Ammon's horn (tissue), 1 donor: ENCODE measurements at places on chromosomes 6 and 20.

DNA sequence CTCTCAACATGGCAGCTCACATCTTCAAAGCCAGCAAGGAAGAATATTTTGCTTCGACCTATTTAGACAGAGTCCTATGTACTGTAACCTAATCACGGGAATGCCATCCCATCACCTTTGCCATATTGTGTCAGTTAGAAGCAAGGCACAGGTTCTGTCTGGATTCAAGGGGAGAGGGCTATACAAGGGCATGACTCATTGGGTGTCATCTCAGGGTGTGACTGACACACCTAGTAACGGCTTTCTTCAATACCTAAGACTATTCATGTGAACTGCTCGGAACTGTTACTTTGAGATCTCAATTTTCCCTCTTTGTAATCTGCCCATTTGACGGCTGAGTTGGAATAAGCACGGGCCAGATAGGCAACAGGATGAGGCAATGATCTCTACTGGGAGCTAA is 135.6 kb upstream of the HDGFL1 start:
- DNase-seq = no peak

DNA sequence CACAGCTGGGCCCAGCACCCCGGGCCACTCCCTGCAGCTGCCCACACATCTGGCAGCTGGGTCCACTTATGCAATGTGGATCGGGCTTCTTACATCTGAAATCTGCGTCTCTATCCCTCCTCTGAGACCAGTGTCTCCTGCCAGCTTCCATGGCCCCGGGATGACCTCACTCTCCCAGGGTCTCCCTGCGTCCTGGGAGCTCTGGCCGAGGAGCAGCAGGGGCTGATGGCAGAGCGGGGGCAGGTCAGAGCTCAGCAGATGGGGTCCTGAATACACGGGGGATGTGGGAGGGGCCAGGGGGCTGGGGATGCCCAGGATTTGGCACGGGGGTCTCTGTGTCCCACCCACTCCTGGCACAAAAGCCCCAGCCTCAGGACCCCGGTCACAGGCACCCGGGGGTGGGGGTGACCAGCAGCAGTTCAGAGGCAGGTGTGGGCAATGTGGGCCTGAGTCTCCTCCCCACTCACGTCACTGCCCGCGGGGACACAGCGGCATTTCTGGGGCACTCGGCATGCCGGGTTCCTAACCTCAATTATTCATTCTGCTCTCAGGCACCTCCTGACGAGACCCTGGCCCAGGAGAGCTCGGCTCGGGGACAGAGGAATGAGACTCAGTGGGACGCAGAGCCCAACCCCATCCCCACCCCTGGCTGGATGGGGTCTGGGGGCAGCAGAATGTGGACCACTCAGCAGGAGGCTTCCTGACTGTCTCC is 16.4 kb downstream of the CHRNA4 start:
- DNase-seq = no peak

DNA sequence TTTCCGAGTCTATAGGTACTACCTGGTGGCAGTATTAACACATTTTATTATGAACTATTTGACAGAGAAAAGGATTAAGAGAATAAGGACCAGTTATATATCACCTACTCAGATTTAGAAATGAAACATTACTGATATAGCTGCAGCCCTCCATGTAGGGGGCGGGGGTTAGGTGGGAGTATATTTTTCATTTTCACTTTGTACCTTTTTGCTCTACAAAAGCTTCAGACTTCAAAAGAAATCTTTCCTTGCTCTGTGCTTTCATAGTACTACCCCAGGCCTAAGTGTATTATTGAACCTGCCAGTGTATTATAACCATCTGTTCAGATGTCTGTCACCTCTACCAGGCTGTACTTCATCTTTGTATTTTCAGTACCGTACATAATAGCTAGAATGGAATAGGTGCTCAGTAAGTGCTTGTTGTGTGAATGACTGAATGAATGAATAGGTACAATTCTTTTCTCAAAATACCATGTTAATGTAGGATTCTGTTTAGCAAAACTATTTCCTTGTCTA is 43.0 kb downstream of the CDKAL1 start:
- DNase-seq = no peak

- peak; percentile 34 for DNase-seq
These were observed 26.2 kb downstream of the CYP39A1 start for GRCh38 chr6:46626228-46626909.

DNA sequence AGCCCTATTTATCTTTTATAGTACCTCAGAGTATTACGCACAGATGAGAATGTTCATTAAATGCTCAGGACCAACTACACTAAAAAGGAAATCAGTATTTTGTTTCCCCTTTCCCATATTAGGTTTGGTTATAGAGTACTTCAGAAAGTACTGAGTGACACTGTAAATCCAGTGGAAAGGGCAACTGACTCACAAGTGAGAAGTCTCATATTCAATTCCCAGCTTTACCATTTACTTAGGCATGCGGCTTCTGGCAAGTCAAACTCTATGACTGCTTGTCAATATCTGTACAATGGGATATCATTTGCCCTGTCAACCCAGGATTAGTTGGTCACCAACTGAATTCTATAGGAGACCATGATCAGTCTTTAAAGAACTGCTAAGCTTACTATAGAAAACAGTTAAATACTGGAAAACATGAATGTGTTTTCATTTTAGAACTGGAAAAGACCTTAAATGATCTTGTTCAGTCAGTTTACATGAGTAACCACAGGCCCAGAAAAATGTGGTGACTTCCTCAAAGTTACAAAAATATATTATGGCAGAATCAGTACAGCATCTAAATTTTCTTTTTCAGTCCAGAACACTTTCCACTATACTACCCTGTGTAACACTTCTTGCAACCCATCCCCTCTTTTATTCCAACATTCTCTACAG is 3.6 kb downstream of the MAP3K7 start:
- no peak for DNase-seq
